ENCODE measurements at places on chromosomes 13 and 19.

GRCh38 chr13:109759609-109760008 is 26.8 kb downstream of the IRS2 start:
- DNase-seq: no peak

GRCh38 chr13:114015111-114015968 is 41.5 kb upstream of the C13orf46 start:
- DNase-seq: no peak

DNA sequence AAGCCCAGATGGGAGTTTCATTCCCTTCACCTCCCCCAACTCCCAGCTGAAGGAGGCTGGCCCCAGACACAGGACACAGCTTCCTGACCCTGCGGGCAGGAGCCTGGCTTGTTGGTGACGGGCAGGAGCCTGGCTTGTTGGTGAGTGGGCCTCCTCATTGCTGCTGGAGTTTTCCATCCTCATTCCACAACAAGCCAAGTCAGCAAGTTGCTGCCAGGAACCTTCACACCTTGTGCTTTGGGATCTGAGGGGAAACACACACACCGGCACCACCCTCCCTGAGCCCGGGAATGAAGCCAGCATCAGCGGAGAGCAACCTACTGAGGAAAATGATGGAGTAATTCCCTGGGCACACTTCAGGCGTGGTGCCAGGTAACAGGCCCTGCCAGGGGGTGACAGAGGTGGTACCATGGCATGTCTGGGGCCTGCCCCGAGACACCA is 74.9 kb downstream of the ALOX5AP start:
- DNase-seq: no peak

- no peak for DNase-seq
Observed at GRCh38 chr13:89227356-89227755, 1556.2 kb downstream of the SLITRK5 start.

GRCh38 chr19:50851620-50852019 is 3.1 kb upstream of the KLK3 start:
- DNase-seq: no peak

DNA sequence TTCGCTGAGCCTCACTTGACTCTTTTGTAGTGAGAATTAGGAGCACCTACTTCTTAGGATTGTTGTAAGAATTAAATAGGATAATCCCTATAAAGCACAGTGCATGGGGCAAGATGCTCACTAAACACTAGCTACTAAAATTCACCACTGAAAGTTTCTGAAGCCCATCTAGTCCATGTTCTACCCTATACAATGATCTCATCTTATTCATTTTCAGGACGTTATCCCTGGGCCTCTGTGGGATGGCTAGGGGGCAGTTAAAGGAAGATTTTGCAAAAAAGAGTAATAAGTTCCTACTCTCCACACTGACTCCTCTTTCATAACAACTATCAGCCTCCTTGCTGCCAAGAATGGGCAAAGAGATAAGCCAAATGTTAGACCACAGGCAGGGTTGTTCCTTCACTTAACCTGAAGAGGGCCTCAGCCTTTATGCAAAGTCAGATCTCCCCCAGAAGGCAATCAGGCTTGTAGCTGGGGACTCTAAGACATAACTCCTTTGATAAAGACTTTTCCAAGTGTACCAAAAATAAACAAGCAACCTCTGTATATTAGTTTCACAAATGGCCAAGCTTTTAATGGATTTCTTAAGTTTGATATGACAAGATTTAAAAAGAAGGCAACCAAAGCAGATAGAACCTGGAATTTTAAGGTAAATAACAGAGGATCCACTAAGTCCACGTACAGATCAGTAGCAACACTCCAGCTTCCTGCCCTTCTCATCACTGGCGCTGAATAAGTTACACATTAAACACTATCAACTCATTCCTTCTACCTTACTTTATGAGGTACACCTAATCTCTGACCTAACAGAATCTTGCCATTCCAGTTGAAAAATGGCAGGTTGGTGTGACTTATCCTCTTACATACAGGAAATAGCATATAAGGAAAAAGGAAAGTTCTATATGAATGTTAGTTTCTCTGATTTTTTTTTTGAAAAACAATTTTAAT is 44.4 kb downstream of the ELF1 start:
- no peak for DNase-seq

DNA sequence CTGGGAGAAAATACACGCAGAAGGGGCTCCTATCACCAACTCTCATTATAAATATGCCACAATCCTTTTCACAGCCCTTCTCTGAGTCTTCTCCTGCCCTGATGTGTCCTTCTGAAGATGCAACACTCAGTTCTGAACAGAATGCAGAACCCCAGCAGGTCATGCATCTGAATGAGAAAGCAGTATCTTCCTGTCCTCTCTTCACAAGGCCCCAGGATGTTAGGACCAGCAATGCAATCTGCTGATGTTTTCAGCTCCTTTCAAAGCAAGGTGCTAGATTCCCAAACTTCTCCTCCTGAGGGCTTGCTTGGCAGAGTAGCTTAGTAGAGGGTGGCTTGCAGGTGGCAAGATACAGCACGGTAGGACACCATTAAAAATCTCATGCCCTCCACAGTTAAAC is 22.3 kb upstream of the DOCK9 start:
- no peak for DNase-seq

DNA sequence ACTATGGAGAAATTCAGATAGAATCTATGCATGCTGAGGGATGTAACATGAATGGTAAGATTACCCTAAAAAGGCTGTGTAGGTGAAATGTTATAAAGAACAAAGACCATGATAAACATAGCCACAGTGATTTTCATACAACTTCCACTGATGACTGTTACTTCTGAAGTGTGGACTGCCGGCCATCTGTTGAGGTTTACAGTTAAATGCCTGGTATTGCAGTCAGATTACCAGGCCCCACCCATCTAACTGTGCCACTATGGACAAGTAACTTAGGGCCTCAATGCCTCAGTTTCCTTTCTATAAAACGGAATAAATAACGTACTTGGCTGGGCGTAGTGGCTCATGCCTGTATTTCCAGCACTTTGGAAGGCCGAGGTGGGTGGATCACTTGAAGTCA is 395.6 kb downstream of the KLF12 start:
- DNase-seq: no peak

DNA sequence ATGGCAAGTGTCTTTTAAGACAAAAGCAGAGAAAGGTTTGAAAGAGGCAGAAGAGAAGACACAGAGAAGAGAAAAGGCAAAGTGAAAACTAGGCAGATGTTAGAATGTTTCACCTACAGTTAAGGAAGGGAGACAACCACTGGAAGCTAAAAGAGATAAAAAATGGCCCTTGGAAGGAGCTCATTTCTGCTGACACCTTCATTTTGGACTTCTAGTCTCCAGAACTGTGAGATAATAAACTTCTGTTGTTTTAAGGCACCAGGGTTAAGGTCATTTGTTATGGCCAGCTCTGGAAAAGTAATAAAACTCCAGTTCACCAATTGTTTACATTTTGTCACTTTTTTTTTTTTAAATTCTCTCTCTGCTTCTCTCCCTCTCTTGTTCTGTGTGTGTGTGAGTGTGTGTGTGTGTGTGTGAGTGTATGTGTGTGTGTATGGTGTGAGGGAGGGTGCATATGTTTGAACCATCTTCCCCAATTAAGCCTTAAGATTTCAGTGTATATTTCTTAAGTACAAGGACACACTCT is 374.6 kb downstream of the DACH1 start:
- DNase-seq: no peak

DNA sequence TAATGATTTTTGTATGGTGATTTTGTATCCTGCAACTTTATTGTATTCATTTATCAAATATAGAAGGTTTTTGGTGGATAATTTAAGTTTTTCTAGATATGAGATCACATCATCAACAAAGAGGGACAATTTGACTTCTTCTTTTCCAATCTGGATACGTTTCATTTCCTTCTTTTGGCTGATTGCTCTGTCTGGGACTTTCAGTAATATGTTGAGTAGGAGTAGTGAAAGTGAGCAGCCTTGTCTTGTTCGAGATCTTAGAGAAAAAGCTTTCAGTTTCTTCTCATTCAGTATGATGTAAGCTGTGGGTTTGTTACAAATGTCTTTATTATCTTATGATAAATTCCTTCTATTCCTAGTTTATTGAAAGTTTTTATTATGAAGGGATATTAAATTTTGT is 352.0 kb upstream of the DACH1 start:
- no peak for DNase-seq

DNA sequence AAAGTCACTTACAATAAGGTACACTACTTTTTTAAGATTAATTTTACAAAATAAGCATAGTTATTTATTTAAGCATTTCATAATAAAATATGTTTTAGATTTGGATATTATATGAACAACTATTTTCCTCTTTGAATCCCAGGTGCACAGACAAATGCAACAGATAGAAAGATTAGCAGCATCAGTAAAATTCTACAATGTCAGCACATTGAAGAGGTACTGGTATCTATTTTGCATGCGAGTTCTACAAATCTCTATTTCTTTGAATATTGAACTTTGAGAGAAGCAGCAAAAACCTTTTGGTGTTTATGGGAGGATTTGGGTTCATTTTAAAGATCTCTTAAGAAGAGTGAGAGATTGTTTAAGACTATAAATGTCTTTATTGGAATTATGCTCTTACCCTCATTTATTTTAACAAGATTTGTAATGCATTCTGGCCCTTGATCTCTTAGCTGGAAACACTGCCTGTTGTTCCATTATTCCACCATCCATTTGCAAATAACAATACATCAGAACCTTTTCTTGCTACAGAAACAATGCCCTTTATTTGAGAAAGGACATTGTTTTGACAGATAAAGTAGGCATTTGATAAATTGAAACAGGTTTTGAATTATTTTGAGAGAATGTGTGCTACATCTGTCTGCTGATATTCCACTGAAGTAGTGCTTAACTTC is 558.8 kb upstream of the KLHL1 start:
- no peak for DNase-seq

DNA sequence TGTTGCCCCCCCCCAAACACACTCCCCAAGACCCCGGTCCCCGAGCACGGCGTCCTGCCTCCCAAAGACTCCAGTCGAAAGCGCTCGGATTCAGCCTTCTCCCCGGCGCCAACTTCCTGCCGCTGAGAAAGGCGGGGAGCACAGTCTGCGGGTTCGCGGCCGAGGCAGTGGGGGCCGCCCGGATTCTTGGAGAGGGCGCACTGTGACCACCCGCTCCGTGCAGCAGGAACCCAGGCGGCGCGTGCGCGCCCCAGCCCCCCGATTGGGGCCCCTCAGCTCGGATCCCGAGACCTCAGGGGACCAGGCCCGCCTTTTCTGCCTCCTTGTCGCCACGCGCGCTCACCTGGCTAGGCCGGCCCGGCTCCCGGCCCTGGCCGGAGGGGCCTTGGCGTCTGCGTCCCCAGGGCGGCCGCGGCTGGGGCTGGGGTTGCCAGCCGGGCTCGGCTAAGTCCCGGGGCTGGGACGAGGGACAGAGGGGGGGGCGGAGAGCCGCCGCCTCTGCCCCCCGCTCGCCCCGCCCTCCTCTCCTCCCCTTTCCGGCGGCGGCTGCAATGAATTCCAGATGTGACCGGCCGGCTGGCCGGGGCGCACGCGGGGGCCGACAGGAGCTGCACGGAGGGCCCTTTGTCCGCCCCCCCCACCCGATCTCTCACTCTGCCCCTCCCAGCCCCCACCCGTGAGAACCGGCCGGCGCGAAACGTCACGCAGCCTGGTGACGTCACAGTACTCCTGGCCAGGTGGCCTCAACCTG is at the start of gene S1PR2:
S1PR2 (minus strand) TSS at position 471 of the 751 bp plus-strand sequence. CDS start 6,426 bp downstream, outside the sequence.
- no peak for DNase-seq

GRCh38 chr13:41492432-41493260 is 35.3 kb downstream of the RGCC start:
- DNase-seq: no peak

DNA sequence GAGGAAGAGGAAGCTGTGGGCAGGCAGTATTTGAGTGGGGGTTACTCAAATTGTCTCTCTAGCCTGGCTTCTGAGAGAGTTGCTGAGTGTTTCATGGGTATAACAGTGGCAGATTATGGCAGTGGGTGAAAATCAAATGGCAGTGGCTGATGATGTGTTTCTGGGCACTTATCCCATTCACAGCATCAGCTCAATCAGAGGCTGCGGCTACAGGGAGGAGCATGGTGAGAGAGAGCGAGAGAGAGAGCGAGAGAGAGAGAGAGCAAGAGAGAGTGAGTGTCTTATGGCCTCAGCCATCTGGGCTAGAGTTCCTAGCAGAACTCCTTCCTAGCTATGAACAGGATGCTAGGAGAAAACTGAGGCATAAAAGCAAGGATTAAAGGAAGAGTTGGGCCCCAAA is 178.9 kb downstream of the OLFM4 start:
- no peak for DNase-seq

GRCh38 chr19:10142701-10143375 is 23.1 kb upstream of the EIF3G start:
- no peak for DNase-seq

DNA sequence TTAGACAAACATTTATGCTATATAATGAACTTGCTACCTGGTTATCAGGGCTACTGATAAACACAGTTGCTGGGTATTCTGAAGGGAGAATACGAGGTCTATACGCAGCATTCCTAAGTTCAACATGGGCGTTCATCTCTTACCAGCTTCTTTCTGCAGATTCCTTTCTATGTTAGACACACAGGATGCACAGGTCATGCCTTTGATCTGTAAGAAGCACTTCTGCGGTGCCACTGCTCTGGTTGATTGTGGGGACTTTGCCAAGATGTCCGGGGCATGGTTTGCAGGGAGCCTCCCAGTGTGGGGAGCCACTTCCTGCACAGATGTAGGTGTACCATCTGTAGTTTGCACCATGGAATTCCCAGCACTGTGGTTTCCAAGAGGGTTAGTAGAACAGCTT is 40.9 kb downstream of the ATP7B start:
- no peak for DNase-seq

GRCh38 chr19:55340784-55341147 is 1.1 kb downstream of the KMT5C start:
- no peak for DNase-seq

DNA sequence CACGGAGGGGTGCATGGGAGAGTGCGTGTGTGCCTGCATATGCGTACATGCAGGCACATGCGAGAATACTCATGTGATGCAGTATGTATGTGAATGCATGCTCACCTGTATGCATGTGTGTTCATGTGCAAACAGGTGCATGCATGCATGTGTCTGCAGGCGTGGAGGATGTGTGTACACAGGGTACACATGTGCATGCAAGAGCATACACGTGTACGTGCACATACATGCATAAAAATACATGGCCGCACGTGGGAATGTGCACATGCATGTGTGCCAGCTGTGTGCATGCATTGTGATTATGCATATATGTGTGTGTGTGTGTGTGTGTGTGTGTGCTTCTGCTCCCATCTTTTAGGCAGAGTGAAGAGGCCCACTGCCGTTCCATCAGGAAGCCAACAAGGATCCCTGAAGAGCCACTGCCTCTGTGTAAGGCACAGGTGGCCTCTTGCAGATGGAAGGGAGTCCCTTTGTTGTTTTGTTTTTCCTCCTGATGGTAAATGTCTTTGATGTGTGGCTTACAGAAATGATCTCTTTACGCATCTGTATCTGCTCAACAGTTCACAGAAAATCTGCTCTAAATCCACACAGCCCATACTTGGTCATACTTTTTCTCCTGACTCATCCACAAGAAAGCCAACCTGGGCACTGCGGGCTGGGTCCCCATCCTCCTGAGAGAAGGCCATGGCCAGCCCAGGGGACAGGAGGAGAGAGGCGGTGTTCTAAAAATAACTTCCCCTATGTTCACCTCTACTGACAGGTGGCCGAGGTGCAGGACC is 50.7 kb downstream of the KLF2 start:
- DNase-seq: no peak

Measured in esophagus squamous epithelium (tissue), 5 donors.